ENCODE measurements at places on chromosomes 13 and 19. TPM values are rescaled to one million over a fixed set of nuclear protein-coding genes. Genes with fewer than 3 reads are reported as not detected.

Gene CGB7
- under 0.01 TPM for total RNA-seq

Gene DHPS
- total RNA-seq, result 45.7 TPM

Gene DDA1
- 14.8 TPM for total RNA-seq

Gene CTXN1
- 1.9 TPM for total RNA-seq

Gene ZMYM2
- 69.1 TPM for total RNA-seq

Gene GSX1
- total RNA-seq, result not detected

Gene ZIC2
- not detected for total RNA-seq

Gene MTUS2
- 0.32 TPM for total RNA-seq

Gene CALR3
- not detected for total RNA-seq

Gene ZFR2
- not detected for total RNA-seq

Gene S1PR2
- 33.2 TPM for total RNA-seq

Gene PDCD2L
- total RNA-seq, result 11.9 TPM

Gene LGALS7B
- not detected for total RNA-seq

Gene ZNF729
- not detected for total RNA-seq

Gene NTF4
- not detected for total RNA-seq

Gene CD79A
- total RNA-seq, result not detected

Gene ATP13A1
- total RNA-seq, result 44.9 TPM

Gene ASPDH
- not detected for total RNA-seq

Gene LGI4
- total RNA-seq, result not detected

Gene CEACAM16
- total RNA-seq, result under 0.01 TPM

Gene ZNF878
- total RNA-seq, result under 0.01 TPM

Gene FAM32A
- total RNA-seq, result 94.1 TPM

Gene GIPC3
- 0.43 TPM for total RNA-seq

Gene CRLF1
- not detected for total RNA-seq

Gene CILP2
- total RNA-seq, result 0.43 TPM

Gene ZNF20
- 3.5 TPM for total RNA-seq

Gene OSCAR
- total RNA-seq, result under 0.01 TPM

Gene MYCBP2
- 84.6 TPM for total RNA-seq

Gene PCSK4
- 1.3 TPM for total RNA-seq

Gene PSG6
- 0.32 TPM for total RNA-seq

Gene MBD3L2
- not detected for total RNA-seq

Gene PRR22
- under 0.01 TPM for total RNA-seq

Gene ATP4B
- total RNA-seq, result not detected

Gene ZNF382
- 10.4 TPM for total RNA-seq

Gene NLRP5
- total RNA-seq, result not detected
